ENCODE measurements at places on chromosomes 11 and 22. TPM values are rescaled to one million over a fixed set of nuclear protein-coding genes. Genes with fewer than 3 reads are reported as not detected.

DNA sequence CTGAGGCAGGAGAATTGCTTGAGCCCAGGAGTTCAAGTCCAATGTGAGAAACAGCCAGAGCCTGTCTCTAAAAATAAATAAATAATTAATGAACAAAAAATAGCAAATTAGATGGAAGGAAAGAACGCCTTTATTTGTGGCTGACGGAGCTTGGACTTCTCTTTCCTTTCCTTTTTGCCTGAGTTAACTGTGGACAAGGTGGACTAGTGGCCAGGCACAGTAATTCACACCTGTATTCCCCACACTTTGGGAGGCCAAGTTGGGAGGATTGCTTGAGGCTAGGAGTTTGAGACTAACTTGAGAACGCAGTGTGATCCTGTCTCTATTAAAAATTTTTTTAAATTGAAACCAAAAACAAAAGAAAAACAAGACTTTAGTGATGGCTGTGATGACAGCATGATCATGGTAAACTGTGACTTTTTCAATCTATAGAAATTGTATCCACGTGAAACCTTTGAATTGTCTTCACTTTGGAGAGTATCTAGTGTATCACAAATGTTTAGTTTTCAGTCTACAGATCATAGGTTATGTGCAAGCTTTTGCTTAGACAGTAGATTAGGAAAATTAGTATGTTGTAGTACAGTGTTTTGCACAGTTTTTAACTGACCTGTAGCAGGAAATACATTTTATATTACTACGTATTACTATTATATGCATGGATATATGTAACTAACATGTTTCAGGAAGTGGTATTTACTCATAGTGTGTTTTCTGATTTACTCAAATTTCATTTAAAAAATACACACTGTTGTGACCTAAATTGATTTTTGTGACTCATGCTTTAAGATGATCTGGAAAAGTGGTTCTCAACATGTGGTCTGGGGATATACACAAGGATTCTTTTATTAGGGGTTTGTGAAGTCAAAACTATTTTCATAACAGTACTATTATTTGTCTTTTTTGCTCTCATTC, 42.1 kb downstream of the KDM2A start:
- no peak for DNase-seq

- no peak for DNase-seq
Observed at GRCh38 chr11:14029440-14029839, 66.9 kb downstream of the SPON1 start.

DNA sequence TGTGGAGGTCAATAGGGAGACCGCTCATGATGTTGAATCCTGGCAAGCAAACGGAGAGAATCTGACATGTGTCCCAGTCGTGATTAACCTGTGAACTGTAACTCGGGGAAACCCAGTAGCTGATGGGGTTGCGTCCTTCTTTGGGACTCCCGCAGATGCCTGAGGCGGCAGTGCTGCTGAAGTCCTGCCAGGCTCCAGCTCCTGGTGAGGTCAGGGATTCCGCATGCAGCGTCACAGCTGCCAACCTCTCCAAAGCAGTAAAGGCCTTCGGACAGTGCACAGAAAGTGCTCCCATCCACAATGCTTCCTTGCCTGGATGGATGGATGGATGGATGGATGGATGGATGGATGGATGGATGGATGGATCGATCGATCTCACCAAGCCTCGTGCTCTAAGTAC, 13.5 kb downstream of the KCNQ1 start:
- no peak for DNase-seq

DNA sequence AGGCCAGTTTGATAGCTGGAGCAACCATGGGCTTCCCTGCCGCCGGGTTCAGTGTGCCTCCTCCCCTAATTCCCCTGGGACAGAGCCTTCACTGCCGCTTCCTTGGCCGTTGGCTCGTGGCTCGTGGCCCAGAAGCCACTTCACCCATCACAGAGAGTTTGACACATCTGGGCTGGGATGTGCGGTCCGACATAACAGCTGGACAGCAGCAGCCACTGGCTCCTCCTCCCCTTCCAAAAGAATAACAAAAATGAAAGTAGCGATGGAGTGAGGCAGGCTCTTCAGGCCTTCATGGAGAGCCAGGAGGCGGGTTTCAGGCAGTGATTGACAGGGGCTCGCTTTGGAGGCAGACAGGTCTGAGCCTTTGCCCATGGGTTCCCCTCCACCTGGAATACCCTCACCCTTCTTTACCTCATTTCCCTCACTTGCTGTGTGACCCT, 8.2 kb downstream of the CREB3L1 start:
- DNase-seq: peak; percentile 62

GRCh38 chr11:79050786-79051185, 390.0 kb downstream of the TENM4 start:
- DNase-seq: no peak

DNA sequence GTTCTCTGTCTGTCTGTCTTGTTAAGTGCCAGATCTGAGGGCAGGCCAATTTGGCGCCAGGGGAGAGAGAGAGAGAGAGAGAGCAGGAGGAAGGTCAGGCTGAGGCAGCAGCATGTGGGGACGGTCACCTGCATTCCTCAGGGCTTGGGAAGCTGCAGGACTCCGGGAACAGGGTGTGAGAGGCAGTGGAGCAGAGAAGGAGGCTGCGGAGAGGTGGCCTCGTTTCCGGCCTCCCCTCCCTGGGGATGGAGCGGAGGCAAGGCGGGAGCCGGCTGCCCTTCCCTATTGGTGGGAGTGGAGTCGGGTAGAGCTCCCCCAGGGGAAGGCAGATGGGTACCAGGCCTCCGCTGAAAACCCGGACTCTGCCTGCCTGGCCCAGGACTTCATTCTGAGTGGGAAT, 9.7 kb downstream of the CLMP start:
- no peak for DNase-seq

- no peak for DNase-seq
Observed at GRCh38 chr22:47219789-47220188, 457.3 kb downstream of the TBC1D22A start.

DNA sequence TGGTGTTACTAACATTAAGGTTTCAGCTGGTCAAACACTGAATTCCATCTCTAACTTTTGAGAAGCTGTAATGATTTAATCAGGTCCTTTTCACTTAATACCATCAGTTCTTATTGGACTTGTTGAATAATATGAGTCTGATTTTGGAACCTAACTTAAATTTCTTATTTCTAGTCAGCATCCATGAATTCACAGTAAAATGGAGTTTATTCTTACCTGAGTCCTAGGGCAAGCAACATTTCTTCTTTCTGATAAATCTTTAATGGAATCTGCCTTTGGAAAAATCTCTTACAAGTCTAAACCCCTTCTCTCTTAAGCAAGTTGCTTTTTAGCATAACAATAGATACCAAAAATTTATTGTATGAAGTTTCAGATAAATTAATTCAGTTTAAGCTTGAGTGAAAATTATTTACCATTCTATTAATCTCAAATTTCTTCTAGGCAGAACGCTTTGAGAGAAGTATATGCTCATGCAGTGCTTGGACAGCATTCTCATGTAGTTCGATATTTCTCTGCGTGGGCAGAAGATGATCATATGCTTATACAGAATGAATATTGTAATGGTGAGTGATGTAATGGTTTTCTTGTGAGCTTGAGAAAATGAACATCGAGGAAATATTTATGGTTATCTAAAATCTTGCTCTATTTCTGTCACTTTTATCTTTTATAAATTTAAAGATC, 3.4 kb downstream of the WEE1 start:
- no peak for DNase-seq

GRCh38 chr11:80440835-80441234, 1000.0 kb upstream of the TENM4 start:
- DNase-seq: no peak

DNA sequence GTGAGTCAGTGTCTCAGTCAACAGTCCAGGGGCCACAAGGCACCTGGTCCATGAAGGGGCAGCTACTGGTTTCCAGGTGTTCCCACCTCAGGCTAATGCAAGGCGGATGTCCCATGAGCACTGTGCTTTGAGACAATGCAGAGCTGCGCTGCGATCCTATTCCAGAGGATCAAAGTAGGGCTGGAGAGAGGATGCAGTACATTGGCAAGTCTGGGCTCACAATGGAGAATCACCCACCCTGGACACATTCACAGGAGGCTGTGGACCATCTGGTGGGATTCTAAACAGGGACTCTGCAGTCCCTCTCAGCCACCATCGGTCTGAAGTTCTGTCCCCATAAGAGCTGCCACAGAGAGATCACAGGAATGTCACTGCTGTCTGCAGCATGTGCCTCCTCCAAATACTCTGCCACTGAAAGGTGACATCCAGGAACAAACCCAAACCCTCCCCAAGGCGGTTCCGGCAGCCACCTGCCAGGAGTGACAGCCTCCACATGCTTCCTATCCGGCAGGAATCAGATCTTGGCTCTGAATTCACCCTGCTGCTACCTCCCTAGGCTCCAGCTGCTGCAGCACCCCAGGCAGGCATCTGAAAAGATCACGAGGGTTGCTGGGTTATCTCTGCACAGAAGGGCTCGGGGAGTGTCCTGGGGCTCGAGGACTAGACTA, 45.3 kb upstream of the SERPIND1 start:
- DNase-seq: no peak

- no peak for DNase-seq
Observed at GRCh38 chr11:1207401-1208143, 15.3 kb upstream of the MUC5B start.

GRCh38 chr11:19345848-19346681, 105.3 kb upstream of the E2F8 start:
- DNase-seq: no peak

- no peak for DNase-seq
Observed at GRCh38 chr22:49531368-49531791, 296.3 kb downstream of the BRD1 start.

GRCh38 chr11:19164230-19164855, 37.4 kb downstream of the CSRP3 start:
- no peak for DNase-seq

GRCh38 chr11:83648610-83649527, 362.7 kb upstream of the CCDC90B start:
- no peak for DNase-seq

DNA sequence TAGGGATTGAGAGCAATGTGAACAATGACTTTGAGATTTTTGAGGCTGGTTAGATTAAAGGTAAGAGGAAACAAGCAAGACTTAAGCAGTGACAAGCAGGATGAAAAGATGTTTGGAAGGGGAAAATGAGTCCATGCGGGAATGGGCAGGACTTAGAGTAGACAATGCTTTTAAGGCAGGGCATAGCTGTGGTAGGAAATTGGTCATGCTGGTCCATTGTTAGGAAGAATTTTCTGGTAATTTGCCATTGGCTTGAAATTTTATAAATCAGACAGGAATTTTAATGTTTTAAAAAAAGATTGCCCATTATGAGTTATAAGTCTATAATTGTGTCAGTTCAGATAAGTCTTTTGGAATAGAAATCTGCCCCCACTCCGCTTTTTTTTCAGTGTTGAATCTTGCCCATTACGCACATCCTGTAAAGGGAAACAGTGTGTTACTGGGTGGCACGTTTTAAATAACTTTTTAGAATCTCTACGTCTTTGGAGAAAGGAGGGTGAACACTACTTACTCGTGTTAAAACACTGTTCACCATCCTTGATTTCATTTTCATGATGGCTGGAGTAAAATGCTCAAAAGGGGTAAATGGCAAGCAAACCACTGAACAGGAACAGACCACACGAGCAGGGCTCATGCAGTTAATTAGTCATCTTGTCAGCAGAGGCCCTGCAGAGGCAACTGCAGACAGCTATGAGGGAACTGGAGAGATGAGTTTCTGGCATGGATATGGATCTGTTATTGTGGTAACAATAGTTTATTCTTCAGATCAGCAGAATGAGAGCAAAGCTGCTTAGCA, 25.0 kb downstream of the SWAP70 start:
- DNase-seq: peak; percentile 74

GRCh38 chr11:128417607-128418324, 169.6 kb downstream of the ETS1 start:
- no peak for DNase-seq

DNA sequence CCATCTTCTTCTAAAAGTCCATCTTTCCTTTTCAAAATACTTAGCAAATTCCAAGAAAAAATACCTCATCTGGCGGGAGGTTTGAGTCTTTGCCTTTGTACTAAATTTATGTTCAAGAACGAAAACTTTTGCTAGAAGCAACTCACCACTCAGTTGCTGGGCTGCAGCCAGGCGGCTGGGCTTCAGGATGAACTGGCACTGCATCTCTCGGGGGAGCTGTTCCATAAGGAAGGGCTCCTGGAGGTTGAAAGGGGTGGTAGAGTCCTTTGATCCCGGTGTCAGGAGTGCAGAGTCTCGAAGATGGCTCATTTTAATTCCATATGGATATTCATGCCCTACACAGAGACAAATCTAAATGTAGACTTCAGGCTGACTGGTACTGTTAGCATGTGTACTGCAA, 105.8 kb downstream of the ARHGAP20 start:
- no peak for DNase-seq

DNA sequence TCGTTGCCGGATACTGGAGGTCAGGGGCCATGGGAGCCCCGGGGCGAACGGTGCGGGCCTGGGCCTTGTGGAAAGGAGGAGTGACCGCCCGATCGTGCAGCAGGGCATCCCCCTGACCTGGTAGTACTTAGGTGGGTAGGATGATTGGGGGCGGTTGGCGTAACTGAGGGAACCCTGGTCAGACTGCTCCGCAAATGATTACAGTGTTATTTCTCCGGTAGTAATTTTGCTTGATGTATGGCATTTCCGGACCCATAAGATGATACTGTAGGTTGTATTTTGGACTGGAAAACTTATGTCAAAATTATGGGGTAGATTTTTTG, 762 bp downstream of the MTMR3 start:
- DNase-seq: no peak

GRCh38 chr11:102476812-102477211, 24.2 kb upstream of the TMEM123 start:
- DNase-seq: peak; percentile 59

- no peak for DNase-seq
Observed at GRCh38 chr22:24481641-24482040, 13.5 kb upstream of the UPB1 start.

- no peak for DNase-seq
Observed at GRCh38 chr22:49553518-49554295, 274.0 kb downstream of the BRD1 start.

Gene AGBL2
- total RNA-seq: not detected

Gene NPAS4
- not detected for total RNA-seq

Gene UBQLN3
- not detected for total RNA-seq

Gene GLYAT
- not detected for total RNA-seq

Gene TXN2
- 123 TPM for total RNA-seq

Gene SHISAL1
- total RNA-seq: 49.6 TPM

Gene YAP1
- 19.3 TPM for total RNA-seq

Gene MIOX
- 0.35 TPM for total RNA-seq

Gene IL17REL
- total RNA-seq: not detected

Data from MG63 (cell line).